ENCODE measurements at places on chromosomes 12 and 14.

DNA sequence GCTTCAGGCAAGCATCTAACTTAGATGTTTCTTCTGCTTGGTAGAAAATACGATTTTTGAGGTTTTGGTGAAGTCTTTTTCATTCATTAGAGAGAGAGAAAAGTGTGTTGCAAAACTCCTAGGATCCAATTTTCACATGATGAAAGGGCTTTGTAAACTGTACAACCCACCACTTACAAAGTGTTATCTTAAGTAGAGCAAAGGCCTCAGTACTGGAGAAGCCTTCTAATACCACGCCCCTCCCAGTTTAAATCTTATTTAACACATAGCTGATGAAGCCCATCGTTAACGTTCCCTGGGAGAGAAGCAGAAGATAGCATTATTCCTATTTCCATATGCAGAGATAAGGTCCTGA lies 869 bp downstream of the APOLD1 start:
- DNase-seq = no peak

DNA sequence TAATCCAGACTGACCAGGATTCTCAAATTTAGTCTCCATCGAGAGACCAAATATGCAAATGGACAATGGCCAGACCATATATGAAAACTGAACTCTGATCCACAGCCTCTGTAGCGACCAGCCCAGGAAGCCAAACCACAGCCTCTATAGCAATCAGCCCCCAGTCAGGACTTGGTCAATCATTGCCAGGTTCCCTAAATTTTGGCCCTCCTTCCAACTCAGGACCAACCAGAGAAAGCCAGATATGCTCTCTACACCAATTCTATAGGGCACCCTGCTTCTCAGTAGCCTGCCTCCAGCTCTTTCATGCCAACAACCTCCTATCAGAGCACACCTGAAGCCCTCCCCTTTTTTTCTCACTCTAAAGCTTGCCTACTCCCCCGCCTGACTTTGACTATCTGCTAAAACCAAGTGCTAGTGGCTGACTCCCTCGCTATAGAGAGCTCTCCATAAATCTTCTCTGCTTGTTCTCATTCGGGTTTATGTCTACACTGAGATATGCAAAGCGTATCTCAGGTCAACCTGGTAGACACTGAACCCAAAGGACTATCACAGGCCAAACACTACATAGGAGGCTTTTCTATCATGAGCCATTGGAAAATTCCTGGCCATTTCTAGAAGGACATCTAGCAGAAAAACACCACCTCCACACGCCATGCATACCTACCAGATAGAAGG lies 110.5 kb upstream of the FUT8 start:
- no peak for DNase-seq

GRCh38 chr12:44930972-44931600 lies 55.0 kb upstream of the NELL2 start:
- peak; percentile 35 for DNase-seq

- no peak for DNase-seq
These were observed 18.5 kb upstream of the KLRD1 start for GRCh38 chr12:10289005-10289754.

- DNase-seq = no peak
These were observed 40.5 kb downstream of the PSMA6 start for GRCh38 chr14:35332517-35333263.

GRCh38 chr12:64671681-64672080 lies 61.4 kb downstream of the RASSF3 start:
- DNase-seq = no peak

DNA sequence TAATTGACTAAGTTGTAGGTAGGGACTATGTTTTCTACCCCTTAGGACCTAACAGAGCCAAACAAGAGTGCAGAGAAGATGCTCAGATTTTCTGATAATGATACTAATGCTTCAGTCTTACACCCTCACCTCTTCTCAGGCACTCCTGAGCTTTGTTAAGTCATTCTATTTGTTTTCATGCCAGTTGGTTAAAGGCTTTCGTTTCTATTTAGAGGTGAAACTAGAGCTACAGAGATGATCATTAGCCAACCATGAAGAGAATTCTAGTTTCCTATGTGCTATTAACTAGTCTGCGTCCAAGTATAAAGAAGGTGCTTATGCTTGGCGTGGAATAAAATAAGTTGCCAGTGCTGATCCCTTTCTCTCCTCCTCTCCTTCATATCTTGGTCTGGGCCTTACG lies 34.6 kb upstream of the PYGL start:
- no peak for DNase-seq

GRCh38 chr14:75911883-75912282 lies 69.9 kb downstream of the TGFB3 start:
- DNase-seq = no peak

Measured in HS-5 (cell line).